ENCODE measurements at places on chromosomes 7 and 10. TPM values are rescaled to one million over a fixed set of nuclear protein-coding genes. Genes with fewer than 3 reads are reported as not detected.

RGR gene
- total RNA-seq: 1.7 TPM

TMEM196 gene
- total RNA-seq: under 0.01 TPM

GRCh38 chr10:125144693-125145623 lies 15.4 kb downstream of the CTBP2 start:
- no peak for DNase-seq

PTPN20 gene
- 3.2 TPM for total RNA-seq

DNA sequence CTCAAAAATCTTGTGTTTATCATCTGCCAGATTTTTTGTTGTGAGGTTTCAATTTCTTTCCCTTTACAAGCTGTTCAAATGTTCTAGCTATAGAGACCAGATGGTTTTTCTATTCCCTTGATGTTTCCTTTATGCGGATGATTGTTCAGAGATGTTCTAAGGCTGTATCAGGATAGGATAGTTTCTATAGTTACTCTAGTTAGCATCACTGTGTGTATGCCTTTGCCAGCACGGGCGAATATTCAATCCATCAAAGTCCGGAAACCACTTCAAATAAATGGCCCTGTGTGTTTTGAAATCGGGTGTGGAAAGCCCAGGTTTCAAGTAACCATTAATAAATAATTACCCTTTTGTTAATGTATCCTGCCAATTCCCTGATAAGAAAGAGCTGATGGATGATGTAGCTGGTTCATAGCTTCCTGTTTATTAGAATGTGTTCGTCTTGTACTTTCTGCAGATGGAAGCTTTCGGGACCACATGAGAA lies 149.8 kb upstream of the PRKCQ start:
- DNase-seq: peak; percentile 71

DNA sequence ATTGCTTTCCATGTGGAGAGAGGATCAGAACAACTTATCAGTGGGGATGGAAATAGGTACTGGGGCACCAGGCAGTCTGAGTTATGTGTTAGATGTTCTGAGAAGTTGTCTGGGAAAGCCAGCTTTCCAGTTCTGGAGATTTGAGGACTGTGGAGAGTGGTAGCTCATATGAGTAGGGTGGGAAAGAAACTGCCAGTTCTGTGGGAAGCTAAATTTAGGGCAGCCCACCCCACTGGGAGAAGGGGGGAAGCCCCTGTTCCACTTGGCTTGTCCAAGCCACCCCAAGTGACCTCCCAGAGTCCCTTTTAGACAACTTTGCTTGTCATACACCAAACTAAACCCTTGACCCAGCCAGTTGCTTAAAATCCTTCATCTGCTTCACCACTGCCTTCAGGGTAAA lies 189.5 kb downstream of the REEP3 start:
- no peak for DNase-seq

CPVL gene
- total RNA-seq: 12.6 TPM

DNA sequence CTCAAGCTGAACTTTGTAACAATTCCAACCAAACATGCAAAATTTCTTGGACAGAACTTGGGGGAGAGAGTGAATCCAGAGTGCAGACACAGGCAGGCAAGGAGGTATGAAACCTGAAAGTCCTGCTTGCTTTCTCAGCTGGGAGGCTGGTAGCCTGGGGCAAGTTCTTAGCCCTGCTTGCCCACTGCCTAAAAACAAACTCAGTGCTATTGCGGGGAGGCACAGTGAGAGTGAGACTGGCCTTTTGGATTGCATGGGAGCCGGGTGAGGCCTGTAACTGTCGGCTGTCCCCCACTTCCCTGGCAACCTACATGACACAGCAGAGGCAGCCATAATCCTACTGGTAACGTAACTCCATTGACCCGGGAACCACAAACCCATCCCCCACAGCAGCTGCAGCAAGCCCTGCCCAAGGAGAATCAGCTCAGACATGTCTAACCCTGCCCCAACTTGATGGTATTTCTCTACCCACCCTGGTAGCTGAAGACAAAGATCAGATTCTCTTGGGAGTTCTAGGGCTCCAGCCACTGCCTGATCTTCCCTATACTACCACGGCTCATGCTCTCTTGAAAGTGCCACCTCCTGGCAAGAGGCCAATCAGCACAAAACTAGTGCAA lies 663.6 kb downstream of the GRM8 start:
- no peak for DNase-seq

DNA sequence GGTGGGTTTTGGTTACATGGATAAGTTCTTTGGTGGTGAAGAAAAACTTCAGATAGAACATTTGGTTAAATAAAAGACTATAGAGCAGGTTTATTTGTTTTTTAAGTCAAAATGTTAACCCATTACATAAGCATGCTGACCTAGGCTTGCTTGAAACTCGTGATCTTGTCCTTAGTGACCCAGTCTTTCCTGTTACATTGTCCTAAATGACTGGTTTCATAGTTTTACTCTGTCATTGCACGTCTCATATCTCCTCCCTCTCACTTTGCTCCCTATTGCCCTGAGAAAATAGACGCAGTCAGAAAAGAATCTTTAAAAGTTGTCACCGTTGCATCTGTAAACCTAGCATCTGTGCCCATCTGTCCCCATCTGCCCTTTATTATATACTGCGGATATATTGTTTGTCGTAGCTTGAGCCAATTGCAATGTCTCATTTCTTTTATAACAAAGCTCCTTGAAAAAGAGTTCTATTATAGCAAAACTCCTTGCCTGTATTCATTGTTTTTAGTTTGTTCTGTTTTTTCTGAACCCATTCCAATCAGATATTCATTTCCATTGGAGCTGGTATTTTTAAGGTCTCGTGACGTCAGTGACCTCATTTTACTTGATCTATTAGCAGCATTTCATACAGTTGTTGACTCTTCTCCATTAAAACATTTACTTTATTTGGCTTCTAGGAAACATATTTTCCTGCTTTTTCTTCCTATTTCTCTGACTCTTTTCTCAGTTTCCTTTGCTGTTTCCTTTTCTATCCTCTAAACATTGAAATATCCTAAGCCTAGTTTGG lies 57.3 kb downstream of the HELLS start:
- DNase-seq: no peak

DNA sequence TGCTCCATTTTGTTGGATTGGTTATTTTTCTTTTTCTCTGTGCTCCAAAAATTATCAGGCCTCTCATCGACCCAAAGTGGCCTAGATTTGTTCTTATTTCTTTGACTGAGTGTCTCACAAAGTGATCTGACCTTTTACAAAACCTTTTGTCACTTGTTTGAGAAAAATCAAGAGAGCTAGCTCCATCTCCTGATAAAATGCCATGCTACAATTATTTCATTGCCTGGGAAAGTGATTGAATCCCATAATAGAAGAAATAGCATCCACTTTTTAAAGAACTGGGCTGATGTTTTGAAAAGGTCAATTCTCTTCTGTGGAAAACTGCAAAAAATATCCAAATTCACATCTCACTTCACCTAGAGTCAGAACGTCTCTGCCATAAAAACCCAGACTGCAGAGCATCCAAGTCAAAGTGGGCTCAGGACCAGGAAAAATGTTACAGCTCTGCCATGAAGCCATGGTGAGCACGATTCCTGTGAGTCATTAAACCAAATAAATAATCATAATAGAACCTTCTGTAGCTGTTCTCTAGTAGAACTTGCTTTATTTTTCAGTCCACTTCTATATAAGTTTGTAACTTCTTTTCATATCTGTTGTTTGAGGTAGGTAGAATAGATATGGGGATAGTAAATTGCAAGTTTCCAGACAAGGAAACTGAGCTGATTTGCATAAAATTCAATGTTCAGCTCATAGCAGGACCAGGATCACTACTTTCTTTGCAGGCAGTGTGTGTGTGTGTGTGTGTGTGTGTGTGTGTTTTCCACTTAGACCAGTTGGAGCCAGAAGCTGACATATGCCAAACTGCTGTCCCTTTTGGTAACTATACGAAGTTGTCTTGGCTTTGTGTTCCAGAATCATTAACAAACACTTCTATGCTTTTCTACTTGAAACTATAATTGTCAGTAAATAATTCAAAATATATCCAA lies 632.5 kb upstream of the ANKRD30A start:
- DNase-seq: no peak
